ENCODE measurements at places on chromosomes 6 and 20.

DNA sequence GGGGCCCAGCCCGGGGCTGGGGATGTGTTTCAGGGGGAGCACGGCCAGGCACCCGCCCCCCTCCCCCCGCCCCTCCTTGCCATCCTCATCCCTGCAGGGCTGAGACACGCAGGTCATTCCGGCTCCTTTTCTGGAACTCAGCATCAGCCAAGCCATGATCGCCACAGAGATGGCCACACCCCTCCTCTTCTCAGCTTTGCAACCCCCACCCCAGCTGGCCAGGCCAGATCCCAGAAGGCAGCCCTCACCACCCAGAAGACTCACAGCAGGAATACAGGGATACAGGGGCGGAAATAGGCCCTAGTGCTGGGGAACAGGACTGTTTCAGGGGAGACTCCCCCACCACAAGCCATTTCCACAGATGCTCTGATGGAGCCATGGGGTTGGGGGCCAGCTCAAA, 33.5 kb downstream of the YTHDF1 start:
- DNase-seq, result no peak

- DNase-seq, result no peak
Measured at GRCh38 chr6:96058082-96058481, 42.3 kb downstream of the FUT9 start.

DNA sequence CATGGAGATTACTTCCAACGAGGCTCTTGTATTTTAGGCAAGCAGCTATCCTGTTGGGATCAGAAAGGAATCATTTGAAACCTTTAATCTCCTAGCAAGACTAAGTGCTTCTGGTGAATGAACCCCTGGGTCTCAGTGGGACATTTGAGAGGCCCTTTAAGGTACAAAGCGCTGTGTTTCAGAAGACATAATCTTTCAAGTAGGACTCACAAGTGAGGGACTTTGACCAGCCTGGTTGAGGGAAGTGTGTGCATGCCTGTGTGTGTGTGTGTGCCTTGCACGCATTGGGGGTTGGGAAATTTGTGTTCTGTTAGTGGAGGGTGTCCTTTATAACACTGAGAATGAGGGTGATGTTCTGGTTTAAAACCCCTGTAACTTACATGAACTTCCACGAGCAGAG, 64.4 kb upstream of the KCNG1 start:
- DNase-seq, result no peak

- DNase-seq, result no peak
Measured at GRCh38 chr6:110541701-110542309, 65.4 kb upstream of the SLC22A16 start.

- no peak for DNase-seq
Measured at GRCh38 chr6:6788394-6789032, 200.0 kb downstream of the LY86 start.

DNA sequence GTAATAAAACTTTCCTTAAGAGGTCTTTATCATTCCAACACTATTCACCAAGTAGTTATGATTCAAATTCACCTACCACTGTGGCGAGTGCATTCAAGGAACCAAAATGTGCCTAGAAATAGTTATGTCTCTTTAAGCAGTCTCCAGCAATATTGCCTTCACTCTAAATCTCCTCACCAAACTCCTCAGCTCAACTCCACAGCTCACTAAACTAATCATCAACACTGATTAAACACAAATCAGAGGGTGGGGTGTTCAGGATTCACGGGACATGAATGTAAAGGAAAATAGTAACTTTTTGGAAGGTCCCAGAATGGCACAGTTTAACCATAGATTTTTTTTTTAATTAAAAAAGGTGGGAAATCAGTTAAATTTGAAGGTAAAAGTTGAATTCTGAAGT, 70.5 kb upstream of the THEMIS start:
- no peak for DNase-seq

DNA sequence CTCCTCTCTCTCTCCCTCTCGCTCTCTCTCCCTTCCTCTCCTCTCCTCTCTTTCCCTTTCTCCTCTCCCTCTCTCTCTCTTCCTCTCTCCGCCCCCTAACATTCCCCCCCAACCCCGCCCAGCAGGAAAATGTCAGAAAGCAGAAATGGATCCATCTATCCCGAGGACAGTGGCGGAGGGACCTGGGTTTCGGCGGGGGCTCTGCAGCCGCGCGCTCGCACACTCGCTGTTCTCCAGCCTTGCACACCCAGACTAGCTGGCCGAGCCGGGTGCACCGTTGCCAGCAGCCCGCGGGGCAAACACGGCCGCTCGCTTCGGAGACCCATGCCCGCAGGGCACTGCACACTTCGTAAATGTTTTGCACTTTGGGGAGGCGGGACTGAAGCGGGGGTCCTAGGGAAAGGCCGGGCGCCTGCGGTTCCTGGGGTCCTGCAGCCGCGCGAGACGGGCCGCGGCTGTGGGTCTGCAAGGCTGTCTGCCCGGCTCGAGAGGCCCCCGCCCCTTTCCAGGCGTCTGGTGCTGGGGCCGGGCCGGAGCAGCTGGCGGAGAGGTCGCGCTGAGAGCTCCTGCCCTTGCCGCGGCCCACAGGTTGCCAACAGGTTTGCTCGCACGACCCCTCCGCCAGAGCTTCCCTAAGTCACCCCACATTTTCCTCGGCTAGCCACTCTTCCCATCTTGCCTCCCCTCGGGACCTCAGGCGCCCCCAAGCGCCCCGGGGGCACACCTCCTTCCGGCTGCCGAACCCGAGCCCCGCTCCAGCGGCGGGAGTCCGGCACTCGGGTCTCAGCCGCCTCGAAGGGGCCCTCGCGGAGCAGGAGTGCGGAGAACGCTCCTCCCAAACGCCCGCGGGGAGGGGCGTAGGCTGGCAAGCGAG, 818 bp upstream of the MDGA1 start:
- DNase-seq, result peak; percentile 89

GRCh38 chr6:55449225-55449624, 122.0 kb downstream of the GFRAL start:
- no peak for DNase-seq

DNA sequence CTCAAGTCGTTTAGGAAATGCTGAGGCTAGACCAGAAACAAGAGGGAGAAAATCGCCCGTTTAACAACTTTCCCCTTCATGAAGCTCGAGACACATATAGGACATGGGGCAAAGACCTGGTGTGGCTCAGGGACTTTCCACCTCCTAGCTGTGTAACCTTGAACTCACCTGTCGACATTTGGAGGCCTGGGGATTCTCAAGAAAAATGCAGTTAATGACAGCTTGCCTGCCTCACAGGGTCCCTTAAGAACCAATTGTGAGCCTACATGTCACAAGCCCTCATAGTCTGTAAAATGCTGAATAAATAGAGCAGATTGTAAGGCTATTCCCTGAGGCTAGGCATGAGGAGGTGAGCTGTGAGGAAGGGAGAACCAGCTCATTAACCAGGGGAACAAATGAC, 35.1 kb downstream of the MGME1 start:
- DNase-seq, result no peak

- no peak for DNase-seq
Measured at GRCh38 chr6:17397764-17398194, 4.4 kb downstream of the CAP2 start.

DNA sequence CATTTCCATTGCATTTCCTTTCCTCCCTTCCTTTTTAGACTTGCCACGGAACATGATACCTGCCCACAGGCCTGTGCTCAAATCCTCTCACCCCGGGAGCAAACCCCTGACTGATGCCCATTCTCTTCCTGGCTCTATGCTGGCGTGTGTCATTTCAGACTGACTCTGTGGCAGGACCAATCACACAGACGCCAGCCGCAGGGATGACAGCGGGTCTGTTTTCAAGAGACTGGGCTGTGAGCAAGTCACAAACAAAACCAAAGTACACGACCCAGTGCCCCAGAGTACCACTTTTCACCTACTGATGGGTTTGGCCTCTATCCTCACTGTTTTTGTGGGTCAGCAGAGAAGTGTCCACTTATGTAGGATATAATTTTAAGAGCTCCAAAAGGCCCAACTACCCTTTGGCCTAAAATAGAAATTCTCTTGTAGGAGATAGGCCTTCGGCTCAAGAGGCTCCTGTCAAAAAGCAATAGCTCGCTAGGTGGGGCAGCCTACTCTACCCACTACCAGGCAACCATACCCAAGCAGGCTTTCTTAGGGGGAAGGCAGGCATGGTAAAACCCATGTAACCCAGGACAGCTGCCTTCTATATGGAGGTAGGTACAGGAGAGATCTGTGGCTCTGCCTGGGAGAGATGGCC, 215.7 kb downstream of the CDC5L start:
- DNase-seq, result peak; percentile 21

DNA sequence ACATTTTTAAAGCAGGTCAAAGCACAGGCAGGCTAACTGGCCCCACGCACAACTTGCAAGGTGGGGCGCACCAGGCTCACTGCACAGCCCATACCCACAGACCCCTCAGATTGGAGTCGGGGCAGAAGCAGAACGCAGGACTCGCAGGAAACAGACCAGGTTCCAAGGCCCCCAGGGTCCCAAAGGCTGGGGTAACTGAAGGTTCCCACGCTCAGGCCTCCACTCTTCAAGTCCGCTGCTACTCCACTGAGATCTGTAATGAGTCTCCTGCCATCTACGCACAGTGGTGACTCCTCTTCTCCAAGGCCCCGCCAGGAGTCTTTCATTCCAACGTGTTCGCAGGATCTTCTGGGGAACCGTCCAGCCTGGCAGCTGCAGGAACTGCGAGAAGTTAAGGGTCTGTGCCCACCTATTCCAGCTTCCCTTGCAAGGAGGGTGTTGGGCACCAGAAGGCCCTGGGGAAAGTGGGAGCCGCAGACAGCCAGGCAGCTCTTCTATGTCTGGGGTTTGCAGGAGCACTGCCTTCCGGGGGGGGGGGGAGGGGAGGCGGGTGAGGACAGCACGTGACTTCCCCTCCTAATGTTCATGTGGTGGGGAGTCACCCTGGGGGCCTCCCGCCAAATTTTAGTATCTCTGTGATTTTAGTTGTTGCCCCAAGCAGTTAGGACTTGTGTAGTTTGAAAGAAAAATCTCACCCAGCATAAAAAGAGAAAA, 2.0 kb upstream of the TAF4 start:
- DNase-seq, result no peak

GRCh38 chr6:45494416-45495135, 116.8 kb upstream of the SUPT3H start:
- DNase-seq, result peak; percentile 63

DNA sequence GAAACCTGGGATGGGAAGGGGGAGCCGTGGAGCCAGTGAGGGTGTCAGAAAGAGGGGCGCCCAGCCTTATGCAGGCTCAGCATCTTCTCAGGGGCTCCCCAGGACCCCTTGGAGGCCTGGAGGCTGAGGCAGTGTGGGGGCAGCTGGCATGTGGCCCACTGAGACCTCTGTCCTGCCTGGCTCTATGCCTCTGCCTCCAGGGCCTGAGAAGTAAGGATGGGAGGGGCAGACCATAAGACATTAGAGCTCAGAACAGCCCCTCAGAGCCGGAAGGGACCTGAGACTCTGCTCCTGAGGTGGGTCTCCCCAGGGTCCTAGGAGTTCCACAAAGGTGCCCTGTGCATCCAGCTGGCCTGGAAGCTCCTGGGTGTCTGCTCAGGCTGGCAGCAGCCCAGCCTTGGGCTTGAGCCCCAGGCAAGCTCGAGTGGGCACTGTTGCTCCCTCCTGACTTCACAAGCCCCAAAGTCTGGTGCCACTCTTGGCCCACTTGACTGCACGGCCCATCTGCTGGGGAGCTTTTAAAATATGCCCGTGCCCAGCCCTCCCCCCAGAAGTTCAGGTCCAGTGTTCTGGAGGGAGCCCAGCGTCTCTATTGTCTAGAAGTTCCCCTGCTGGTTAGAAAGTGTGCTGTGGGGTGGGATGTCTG, 126.8 kb downstream of the GRM4 start:
- DNase-seq, result no peak

GRCh38 chr6:137095651-137096238, 51.0 kb upstream of the IL20RA start:
- DNase-seq, result no peak

DNA sequence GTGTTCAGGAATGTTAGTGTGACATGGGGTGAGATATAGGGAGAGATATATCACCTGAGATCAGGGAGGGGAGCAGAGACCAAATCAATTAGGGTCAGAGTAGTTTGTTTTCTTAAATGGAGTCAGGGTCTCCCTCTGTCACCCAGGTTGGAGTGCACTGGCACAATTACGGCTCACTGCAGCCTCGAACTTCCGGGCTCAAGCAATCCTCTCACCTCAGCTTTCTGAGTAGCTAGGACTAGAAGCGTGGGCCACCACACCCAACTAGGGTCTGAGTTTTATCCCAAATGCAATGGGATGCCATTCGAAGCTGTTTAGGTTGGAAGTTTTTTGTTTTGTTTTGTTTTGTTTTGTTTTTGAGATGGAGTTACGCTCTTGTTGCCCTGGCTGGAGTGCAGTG, 3.1 kb upstream of the NCOA3 start:
- no peak for DNase-seq

- DNase-seq, result no peak
Measured at GRCh38 chr6:71430018-71430417, 141.4 kb downstream of the OGFRL1 start.

DNA sequence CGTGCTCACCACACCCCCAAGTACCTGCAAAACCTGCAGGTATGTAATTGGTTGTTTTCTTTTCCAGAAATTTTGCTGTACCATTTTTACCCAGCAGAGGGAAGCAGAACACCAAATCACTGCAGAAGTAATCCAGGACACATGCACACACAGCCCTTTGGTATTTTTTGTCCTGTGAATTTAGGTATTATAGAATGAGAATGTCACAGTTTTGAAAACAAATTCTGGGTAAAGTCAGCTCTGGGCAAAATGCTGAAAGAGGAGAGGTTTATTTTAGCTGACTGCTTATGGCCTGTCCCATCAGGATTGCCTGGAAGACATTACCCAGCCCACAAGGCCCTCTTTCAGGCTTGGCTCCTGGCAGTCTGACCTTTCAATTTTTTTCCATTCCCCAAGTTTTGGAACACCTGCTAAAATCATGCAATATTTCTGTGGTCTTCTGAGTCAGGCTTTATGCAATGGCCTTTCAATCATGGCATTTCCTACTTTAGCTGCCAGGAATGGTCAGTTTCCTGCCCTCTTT, 3.5 kb upstream of the EFHC1 start:
- no peak for DNase-seq

DNA sequence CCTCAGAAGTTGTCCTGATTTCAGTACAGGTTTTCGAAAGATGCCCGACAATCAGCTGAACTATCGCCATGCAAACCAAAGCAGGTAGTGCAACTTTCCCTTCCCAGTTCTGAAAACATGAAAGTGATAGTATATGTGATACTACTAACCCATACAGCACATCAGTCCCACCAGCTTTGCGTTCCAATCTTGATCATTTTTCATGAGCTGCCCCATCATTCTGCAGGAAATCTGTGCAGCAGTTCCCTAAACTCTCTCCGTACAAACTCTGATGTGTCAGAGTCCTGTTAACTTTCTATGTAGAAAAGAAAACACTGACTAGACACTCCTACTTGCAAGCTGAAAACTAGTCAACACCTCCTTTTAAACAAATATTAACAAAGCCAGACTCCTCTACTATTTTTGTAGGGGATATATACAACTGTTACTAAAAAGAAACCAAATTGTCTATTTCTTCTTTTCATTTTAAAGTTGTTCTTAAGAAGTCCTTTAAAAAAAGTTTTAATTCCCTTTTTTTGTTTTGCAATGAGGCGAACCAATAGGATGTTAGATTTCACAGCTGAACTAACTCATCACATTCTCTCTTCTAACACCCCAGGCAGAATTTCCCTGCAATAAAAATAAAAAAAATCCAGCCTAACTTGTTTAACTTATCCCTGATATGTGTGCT, 99.6 kb upstream of the DST start:
- no peak for DNase-seq
